ENCODE measurements at places on chromosomes 1 and 21.

DNA sequence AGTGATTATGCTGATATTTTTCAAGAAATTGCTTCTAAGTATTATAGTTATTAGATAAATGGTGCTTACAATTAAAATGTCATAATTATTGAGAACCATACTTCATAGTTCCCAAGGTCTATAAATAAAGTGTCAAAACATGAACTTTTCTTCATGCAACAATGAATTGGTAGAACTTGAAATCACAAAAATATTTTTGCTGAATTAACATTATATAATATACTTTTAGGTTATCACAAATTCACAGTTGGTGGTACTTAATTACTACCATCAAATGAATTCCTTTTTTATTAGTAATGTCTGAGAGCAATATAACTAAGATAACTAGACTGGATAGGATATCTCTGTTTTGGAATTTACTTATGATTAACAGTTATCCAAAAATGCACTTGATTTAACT, 4.7 kb downstream of the DNM3 start:
- H3K4me3 ChIP-seq: no peak overlapping the region
- no peaks in the 10 kb centered on the region for H3K36me3 ChIP-seq
- H3K27ac ChIP-seq: no peak overlapping the region

DNA sequence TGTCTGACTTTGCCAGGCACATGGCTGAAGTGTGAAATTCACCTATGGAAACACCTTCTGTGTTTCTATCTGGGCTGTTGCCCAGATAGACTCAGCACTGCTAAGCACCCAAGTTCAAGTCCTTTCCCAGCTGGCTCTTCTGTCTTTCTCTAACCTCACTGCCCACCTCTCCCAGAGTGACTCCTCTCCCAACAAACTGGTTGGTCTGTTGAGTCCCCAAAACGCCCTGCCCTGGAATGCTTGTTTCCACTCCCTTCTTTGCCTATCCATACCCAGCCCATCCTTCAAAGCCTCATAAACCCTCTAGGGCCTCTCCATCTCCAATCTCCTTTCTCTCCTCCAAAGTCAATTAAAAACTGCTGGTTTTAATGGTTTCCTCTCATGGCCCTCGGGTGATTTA, 15.6 kb downstream of the PLXNA2 start:
- H3K4me3 ChIP-seq: no peak overlapping the region
- H3K36me3 ChIP-seq: no peaks in the 10 kb centered on the region
- no peak overlapping the region for H3K27ac ChIP-seq
- DNase-seq: no peak
- peaks cover 10% of the 10 kb centered on the region for H3K27me3 ChIP-seq
- no peaks in the 10 kb centered on the region for H3K4me1 ChIP-seq

DNA sequence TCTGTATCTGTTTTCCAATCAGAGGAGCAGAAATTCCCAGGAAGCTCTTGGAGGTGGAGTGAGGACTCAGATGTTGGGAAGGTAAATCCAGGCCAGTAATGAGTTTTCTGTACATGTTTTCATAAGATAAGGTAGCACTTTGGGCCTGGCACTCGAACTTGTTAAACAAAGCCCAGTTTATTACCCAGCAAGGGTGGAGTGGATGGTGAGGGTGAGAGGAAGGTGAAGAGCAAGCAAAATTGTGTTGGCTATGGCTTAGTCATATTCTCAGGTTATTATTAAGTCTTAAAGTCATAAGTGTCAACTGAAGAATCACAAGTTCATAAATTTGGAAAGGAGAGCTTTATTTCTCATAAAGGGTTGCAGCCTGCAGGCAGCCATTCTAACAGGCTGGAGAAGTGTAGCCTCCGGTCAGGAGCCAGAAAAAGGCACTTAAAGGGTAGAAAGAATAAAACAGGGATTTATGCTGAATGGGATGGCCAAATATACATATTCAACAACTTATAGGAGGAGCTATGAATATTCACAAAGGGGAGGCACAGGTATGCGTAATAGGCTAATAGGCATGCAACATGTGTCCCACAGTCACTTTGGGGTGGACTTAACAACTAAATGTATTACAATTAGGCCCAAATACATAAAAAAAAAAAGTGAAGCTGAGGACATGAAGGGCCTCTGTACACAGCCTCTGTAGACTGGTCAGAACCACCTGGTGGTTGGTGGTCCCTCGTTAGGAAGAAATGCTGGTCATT, 523.9 kb downstream of the LMO4 start:
- no peaks in the 10 kb centered on the region for H3K27me3 ChIP-seq
- no peak overlapping the region for H3K27ac ChIP-seq
- H3K4me1 ChIP-seq: no peaks in the 10 kb centered on the region
- H3K4me3 ChIP-seq: no peak overlapping the region

GRCh38 chr1:156901966-156902915, 8.7 kb downstream of the PEAR1 start:
- H3K4me1 ChIP-seq: peaks cover 15% of the 10 kb centered on the region
- DNase-seq: no peak
- H3K36me3 ChIP-seq: no peaks in the 10 kb centered on the region
- no peak overlapping the region for H3K27ac ChIP-seq
- H3K27me3 ChIP-seq: peaks cover 32% of the 10 kb centered on the region

DNA sequence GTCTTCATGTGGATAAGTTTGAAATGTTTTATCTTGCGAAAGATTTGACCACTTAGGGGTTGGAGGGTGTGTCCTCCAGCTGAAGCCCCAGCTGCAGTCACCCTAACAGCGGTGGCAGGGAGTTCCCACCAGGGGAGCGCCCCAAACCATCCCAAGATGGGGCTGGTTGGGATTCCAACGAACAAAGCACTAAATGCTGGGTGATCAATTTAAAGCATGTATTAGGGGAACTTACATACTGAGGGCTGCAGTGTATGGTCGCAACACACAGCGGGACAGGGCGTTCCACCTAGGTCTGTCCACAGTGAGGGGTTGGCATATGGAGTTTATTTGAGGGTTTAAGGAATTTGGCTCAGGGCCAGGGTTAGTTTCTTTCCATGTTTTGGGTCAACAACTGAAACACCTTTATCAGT, 26.3 kb downstream of the SLC37A1 start:
- H3K27me3 ChIP-seq: no peaks in the 10 kb centered on the region
- peaks cover 59% of the 10 kb centered on the region for H3K36me3 ChIP-seq
- no peak overlapping the region for H3K4me3 ChIP-seq
- DNase-seq: no peak

DNA sequence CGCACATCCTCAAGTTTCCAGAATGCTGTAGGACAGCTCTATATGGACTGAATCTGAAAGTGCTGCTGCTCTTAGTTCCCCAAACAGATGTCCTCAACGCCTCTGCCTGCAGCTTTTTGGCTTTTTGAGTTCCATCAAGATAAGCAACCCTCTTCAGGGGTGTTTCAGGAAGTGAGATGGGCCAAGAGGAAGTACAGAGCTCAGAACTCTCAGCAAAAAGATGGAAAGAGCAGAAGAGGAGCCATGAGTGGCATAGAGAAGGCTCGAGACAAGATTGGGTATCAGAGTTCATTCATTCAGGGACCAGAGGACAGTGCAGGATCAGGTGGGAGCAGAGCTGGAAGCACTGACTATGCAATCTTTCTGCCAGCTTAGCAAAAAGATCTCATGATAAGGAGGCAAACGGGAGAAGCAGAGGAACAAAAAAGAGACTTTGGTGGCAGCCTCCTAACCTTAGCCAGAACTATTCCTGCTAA, at the start of the genes ADORA3 and TMIGD3:
TSS of gene ADORA3 (minus strand) at position 49 of the 476 bp plus-strand sequence. CDS start 279 bp downstream, outside the sequence.
TSS of gene TMIGD3 (minus strand) at position 49 of the 476 bp plus-strand sequence. CDS start 279 bp downstream, outside the sequence.
- DNase-seq: no peak
- H3K27ac ChIP-seq: peak within 1 kb of the TSS; percentile 91
- H3K36me3 ChIP-seq: no peaks in the 10 kb centered on the region

GRCh38 chr21:21204366-21204996, 206.3 kb downstream of the NCAM2 start:
- H3K4me3 ChIP-seq: no peak overlapping the region
- no peaks in the 10 kb centered on the region for H3K36me3 ChIP-seq
- no peak overlapping the region for H3K27ac ChIP-seq
- H3K4me1 ChIP-seq: peaks cover 16% of the 10 kb centered on the region
- no peak for DNase-seq
- H3K27me3 ChIP-seq: no peaks in the 10 kb centered on the region

DNA sequence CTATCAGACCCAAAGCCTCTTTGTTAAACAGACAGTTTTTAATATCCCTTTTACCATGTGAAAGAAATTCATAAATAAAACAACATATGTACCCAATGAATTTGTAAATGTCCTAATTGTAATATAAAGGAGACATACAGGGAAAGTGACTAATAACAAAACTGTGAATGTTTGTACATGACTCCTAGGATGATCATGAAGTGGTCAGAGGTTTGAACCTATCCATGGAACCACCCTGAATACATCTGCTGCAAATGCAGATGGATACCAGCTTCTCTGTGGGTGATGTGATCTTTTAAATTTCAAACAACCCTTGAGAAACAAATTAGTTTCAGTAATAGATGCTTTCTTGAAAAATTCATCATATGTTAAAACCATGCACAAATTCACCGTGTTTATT, 16.7 kb upstream of the ACBD3 start:
- H3K27me3 ChIP-seq: peaks cover 14% of the 10 kb centered on the region
- no peak for DNase-seq
- no peaks in the 10 kb centered on the region for H3K36me3 ChIP-seq
- no peak overlapping the region for H3K27ac ChIP-seq
- no peaks in the 10 kb centered on the region for H3K4me1 ChIP-seq

DNA sequence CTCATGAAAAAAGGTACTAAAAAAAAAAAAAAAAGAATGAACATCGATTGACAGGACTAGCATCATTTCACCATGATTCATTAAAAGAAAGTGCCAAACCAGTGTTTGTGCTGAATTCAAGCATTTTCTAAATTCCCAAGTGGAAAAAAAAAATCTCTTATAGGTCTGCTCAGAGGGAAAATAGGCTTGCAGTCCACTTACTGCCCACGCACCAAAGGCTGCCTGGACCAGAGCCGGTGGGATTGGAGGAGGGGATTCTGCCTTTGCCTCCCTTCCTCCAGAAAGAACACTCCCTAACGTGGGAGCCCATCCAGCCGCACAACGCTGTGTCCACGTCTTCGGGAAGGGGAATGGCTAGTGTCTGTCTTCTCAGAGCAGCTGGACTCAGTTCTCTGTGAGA, 5.5 kb upstream of the TRAPPC10 start:
- DNase-seq: no peak
- H3K4me3 ChIP-seq: no peak overlapping the region
- H3K27ac ChIP-seq: no peak overlapping the region
- H3K27me3 ChIP-seq: no peaks in the 10 kb centered on the region
- peaks cover 14% of the 10 kb centered on the region for H3K4me1 ChIP-seq

- H3K4me3 ChIP-seq: no peak overlapping the region
- no peak for DNase-seq
- no peaks in the 10 kb centered on the region for H3K27me3 ChIP-seq
- H3K4me1 ChIP-seq: no peaks in the 10 kb centered on the region
These were observed 20.7 kb upstream of the LRRC8D start for GRCh38 chr1:89800022-89800655.

DNA sequence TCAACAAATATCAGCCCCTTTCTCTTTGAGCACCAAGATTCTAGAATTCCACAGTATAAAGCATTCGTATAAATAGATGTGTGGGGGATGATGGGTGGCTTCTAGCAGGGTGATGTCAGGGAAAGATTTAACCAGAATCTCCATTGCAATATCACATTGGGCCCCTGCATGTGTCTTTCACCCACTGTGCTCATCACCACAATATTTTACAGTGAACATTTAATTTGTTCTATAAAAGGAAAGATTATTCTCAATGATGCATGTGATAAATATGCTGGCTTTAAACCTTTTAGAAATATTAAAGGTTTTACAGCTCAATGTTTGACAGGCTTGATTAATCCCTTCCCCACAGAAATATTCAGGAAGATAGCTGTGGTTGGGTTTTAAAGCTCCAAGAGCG, 457.8 kb upstream of the DAB1 start:
- H3K36me3 ChIP-seq: no peaks in the 10 kb centered on the region
- H3K4me1 ChIP-seq: no peaks in the 10 kb centered on the region
- no peak overlapping the region for H3K27ac ChIP-seq
- no peak for DNase-seq
- no peak overlapping the region for H3K4me3 ChIP-seq

DNA sequence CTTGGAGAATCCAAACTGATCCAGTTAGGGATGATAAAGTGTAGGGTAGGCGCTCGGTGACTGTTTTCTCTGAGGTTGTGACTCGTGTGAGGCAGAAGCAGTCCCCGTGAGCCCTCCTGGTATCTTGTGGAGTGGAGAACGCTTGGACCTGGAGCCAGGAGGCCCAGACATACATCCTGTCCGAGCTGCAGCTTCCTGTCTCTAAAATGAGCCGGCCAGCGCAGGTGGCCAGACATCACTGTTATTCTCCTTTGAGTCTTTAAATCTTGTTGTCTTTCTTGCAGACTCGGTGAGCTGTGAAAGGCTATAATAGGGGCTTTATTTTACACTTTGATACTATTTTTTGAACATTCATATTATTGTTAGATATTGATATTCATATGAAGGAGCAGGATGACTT, 12.3 kb downstream of the PCSK9 start:
- no peaks in the 10 kb centered on the region for H3K36me3 ChIP-seq
- H3K4me3 ChIP-seq: no peak overlapping the region
- no peak for DNase-seq
- peaks cover 5% of the 10 kb centered on the region for H3K27me3 ChIP-seq
- H3K27ac ChIP-seq: no peak overlapping the region

DNA sequence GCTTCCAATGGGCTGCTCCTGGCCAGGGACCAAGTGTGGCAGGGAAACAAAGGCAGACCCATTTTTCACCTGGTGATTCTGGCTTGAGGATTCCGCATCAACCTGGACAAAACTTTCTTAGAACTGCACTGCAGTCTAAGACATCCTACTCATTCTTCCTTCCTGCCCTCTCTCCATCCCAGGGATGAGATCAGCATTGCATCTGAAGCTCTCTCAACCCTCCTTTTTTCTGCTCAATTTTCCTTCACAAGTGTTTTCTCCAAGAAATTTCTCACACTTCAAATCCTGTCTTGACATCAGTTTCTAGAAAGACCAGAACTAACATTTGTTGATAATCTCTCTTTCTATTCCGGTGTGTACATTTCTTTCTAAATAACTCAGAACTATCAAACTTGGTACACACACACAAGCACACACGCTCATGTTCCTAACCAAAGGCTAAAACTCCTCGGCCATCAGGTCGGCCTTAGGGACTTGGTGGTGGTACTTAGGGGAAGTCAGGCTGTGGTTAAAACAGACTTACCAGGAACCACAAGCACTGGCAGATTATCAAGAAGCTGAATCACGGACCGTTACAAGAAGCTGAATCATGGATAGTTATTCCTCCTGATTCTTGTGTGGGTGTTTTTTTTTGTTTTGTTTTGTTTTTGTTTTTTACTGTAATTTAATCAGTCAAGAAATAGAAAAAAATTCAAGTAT, 21.0 kb upstream of the CXADR start:
- no peaks in the 10 kb centered on the region for H3K4me1 ChIP-seq
- no peak overlapping the region for H3K27ac ChIP-seq
- peaks cover 39% of the 10 kb centered on the region for H3K27me3 ChIP-seq
- no peaks in the 10 kb centered on the region for H3K36me3 ChIP-seq
- no peak for DNase-seq

- no peaks in the 10 kb centered on the region for H3K36me3 ChIP-seq
- H3K4me3 ChIP-seq: no peak overlapping the region
- no peaks in the 10 kb centered on the region for H3K27me3 ChIP-seq
These were observed 215.6 kb upstream of the B3GALT2 start for GRCh38 chr1:193402037-193402436.

- H3K36me3 ChIP-seq: no peaks in the 10 kb centered on the region
- H3K4me3 ChIP-seq: no peak overlapping the region
- no peaks in the 10 kb centered on the region for H3K4me1 ChIP-seq
- DNase-seq: no peak
- H3K27me3 ChIP-seq: no peaks in the 10 kb centered on the region
These were observed 150.8 kb upstream of the PTGFR start for GRCh38 chr1:78340006-78340405.

- H3K4me1 ChIP-seq: peaks cover 39% of the 10 kb centered on the region
- H3K36me3 ChIP-seq: no peaks in the 10 kb centered on the region
- no peaks in the 10 kb centered on the region for H3K27me3 ChIP-seq
- DNase-seq: peak; percentile 85
- no peak overlapping the region for H3K27ac ChIP-seq
These were observed 333.4 kb downstream of the CHRM3 start for GRCh38 chr1:239719642-239720258.

All from naive thymus-derived CD8-positive, alpha-beta T cell (primary cell).